ENCODE measurements at places on chromosomes 12 and 14.

GRCh38 chr14:72598306-72598705 lies 295.6 kb downstream of the DPF3 start:
- no peak for DNase-seq

DNA sequence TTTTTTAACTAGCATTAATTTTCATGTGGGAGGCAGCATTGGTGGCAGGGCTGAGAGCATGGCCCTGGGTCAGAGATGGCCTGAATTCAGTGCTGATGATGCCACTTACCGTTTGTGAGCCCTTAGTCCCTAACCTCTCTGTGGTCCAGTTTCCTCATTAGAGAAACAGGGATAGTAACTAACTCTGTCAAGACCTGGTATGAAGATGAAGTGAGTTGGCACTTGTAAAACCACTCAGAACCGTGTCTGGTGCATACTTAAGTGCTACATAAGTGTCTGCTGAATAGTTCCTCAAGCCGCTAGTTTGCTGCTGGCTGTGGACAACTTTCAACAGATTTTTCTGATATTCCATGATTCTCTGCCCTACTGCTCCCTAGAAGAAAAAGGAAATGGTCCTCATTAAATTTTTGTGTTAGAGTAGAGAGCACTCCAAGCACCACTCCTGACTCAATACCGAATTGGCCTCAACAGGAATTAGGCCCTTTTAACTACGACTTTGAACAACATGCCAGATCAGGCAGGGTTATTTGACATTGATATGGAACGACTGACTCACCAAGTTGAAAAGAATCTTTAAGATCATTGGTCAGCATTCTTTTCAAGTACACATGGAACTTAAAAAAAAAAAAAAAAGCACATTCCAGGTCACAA lies 250.2 kb downstream of the ANO2 start:
- no peak for DNase-seq

GRCh38 chr12:67681105-67681778 lies 32.7 kb downstream of the DYRK2 start:
- no peak for DNase-seq

DNA sequence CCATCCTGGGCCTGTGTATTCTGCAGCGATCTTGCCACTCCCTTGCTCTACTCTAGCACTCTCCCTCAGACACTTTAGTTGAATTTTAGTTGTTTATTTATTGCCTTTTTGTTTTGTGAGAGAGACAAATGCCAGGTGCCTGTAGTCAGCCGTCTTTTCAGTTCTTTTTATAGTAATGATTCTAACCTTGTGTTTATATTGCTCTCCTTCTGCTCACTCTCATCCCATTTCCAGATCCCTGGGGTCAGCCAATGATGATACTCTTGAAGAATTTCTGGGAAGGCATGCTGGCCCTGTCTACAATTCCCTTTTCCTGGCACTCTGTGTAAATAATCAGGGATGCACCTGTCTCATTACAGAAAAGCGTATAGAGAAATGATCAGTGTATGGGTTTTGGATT lies 334.1 kb upstream of the MIS18BP1 start:
- DNase-seq: no peak

DNA sequence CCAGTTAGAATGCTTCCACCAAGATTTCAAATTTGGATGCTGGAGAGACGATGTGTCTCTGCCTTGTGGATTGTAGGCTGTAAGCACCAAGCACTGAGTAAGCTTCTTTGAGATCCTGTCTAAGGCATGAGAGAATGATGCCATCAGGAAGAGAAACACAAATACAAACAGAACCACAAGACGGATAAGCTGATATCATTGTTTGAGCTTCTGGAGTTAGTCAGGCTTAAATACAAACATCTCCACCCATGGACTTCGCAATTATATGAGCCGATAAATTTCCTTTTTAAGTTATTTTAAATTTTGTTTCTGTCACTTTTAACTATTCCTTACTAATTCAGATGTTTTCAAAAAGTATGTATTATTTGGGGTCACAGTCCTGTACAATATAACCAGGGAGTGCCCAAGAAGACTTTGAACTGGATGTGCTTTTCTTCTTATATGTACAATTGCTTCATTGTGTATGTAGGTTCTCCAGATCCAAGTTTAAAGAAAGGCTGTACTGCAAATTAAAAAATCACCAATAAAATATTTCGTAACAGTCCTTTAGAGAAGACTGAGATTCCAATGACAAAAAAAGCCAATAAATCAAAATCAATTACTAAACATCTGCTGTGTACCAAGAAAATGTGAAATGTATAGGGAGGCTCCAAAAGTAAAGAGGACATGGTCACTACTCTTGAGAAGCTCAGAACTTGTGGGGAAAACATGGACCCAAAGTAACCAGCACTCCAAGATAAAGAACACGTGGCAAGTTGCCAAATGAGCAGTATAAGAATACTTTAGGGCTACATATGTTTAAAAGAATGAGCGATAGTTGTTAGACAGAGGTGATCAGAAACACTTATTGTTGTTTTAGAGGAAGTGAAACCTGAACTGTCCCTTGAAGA lies 274.1 kb downstream of the ADAMTS20 start:
- no peak for DNase-seq

- DNase-seq: peak; percentile 54
Observed at GRCh38 chr14:64704143-64704742, at the start of gene PLEKHG3. Gene PLEKHG3, plus strand, starts transcription at chr14:64704424. Its CDS starts 23,208 bp downstream, at chr14:64727632.

- DNase-seq: no peak
Observed at GRCh38 chr12:21323736-21324135, 11.0 kb downstream of the SLCO1A2 start.

- no peak for DNase-seq
Observed at GRCh38 chr12:26246483-26247164, 51.3 kb downstream of the SSPN start.

- DNase-seq: no peak
Observed at GRCh38 chr12:83505586-83505985, 818.9 kb downstream of the TMTC2 start.

GRCh38 chr14:63730659-63731058 lies 2.8 kb upstream of the SGPP1 start:
- DNase-seq: no peak

GRCh38 chr14:68772761-68773381 lies 20.0 kb downstream of the ZFP36L1 start:
- no peak for DNase-seq

DNA sequence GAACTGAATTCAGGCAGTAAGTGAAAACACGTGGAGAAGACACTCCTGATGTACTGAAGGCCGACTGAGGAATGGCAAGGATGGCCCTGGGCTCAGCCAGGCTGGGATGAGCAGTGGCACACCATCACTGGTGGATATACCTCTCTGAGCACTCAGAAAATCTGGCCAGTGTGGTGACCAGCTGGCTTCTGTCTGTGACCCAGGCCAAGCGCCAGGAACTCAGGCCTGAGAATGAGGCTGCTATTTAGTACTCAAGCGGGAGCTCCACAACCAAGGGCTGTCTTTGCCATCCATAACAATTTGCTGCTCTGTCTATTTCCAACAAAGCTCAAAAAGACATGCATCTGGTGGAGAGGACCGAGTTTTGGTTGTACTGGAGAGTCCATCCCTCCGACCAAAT lies 586.3 kb downstream of the BCL11B start:
- DNase-seq: no peak

DNA sequence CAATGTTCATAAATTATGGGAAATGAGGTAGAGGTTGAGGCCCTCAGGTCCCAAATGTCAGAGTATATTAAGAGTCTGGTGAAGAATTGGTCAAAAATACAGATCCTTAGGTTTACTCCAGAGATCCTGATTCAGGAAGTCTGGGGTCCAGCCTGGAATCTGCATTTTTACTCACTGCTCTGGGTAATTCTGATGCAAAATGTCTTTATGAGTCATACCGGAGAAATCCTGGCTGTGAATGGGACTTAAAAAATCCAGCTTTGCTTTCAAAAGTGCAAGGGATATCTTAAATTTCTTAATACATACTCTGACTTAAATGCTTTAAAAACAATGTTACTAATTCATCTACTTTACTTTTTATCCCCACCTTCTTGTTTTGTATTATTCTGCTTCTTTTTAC lies 74.5 kb downstream of the FERMT2 start:
- DNase-seq: no peak

- DNase-seq: no peak
Observed at GRCh38 chr14:64502887-64503433, 678 bp downstream of the ZBTB25 start.

DNA sequence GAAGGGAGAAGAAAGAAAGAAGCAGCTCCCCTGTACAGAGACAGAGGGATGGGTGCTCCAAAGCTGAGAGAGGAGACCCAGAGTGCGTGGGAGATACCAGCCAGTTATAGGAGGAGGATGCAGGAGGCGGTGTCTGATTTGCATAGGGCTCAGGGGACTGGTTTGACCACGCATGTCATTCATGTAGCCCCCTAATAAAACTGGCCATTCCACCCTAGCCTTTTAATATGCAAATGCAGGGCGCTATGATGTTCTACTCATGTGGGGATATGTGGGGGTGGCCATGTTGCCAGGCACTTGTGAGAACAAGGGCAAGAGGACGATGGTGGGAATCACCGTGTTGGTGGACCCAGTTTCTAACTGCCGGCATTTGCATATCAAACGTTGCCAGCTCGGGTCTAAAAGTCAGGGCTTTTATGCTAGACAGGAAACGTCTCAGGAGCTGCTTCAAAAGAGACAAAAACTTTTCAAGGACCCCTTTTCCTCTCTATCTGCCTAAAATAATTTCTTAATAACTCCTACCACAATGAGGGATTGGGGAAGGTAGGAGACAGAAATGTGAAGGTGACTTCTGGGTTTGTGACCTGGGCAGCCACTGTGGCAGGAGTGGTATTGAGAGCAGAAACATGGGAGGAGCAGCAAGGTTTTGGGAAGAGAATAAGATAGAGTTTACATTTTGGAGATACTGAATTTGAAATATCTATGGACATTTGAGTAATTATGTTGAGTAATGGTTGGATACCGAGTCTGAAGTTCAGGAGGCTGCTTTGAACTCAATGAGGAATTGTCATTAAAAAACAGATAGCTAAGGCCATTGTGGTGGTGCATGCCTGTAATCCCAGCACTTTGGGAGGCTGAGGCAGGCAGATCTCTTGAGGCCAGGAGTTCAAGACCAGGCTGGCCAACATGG lies 2.2 kb upstream of the ATXN3 start:
- DNase-seq: no peak

DNA sequence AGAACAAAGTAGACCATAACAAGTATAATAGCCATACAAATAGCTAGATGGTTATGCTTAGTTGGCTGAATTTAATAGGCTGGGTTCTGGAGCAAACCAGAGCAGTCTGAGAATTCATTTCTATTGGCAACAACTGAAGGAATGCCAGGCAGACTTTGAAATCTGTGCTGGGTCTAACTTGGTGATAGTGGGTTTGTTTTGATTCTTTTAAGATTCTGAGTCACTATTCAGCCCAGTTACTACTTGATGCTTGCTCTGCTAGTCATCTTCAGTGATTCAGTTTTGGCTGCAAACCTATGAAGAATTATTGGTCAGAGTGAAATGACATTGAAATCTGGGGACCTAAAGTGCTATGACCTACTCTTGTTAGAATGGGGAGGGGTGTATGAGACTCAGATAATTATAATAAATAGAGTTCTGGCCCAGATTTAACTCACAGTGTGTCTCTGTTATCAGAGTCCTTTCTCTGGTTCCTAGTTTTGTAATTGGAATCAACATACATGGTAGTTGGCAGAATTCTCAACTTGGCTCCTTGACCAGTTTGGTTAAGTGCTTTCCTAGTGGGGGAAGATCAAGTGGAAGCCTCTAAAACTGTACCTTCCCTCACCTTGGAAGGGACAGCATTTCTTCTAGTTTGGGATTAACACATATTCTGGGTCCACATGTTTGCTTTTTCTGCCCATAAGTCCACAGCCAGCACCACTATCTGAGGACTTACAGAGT lies 43.5 kb downstream of the MNAT1 start:
- no peak for DNase-seq

GRCh38 chr12:108447168-108447832 lies 67.8 kb upstream of the FICD start:
- no peak for DNase-seq

DNA sequence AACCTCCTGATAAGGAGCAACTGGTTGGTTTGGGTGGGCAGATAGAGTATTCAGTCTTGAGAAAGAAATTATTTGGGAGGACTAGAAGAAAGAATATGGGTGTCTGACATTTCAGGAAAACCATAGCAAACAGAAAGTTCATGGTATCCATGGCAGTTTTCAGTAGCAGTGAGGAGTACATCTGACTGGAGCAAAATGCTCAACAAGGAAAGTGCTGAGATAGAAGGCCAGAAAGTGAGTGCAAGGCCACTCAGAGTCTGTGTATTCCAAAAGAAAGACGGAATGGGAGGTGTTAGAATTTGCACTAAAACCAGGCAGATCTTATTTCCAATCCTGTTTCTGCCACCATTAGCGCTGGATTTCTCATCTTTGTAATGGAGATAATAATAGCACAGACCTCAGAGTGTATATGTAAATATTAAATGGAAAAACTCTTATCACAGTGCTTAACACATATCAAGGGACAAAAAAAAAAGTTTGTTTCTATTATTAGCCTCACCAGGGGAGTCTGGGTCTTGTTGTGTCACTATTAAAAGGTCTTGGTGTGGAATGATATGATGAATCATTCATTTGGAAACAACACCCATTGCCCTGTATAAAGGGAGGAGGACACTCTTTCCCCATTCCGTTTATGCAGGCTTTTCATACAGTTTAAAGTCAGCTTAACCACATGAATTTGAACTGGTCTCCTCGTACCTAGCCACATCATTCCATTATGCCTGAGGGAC lies 349.8 kb downstream of the IPO8 start:
- no peak for DNase-seq

GRCh38 chr12:128810182-128811127 lies 13.3 kb downstream of the SLC15A4 start:
- peak; percentile 47 for DNase-seq

DNA sequence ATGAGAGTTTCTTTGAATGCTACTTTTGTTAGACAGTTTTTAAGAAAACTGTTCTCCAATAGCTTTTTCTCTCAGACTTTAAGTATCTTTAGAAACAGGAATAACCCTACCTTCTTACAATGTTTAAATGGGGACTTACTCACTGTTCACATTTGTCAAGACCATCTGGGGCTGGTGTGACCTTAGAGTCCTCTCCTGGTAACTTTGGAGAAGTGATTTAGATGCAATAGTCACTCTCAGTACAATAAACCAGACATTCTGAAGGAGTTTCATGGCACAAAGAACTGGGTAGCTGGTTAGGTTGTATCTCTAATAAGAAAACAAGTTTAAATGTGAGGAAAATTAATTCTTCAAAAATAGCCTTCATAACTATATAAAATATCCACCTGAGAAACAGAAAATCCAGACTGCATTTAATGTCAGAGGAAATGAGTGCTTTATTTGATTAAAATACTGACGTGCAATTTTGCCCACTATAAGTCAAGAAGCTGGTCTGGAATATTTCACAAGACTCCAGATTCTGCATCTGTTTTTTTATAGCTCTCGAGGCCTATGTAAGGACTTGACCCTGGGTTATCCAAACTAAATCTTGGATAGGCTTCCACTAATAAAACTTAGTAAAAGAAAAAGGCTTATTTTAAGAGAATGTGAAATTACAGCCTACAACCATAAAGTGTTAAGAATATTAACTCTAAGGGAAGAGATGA lies 108.7 kb downstream of the PTGER2 start:
- DNase-seq: no peak
